Activated T-cell treated with anti-CD3 and anti-CD28 coated beads, Interleukin-2, amount 50 U/mL, for 1 hour (primary cell): ENCODE measurements at places on chromosomes 7 and 10.

GRCh38 chr7:47480576-47481538 is 101.1 kb downstream of the TNS3 start:
- DNase-seq, result no peak

GRCh38 chr7:43104874-43105520 is 7.5 kb upstream of the HECW1 start:
- no peak for DNase-seq

GRCh38 chr10:987870-988666 is at the start of gene GTPBP4:
Gene GTPBP4, plus strand, starts transcription at chr10:988434. Its CDS starts 46 bp downstream, at chr10:988480.
- DNase-seq, result peak; percentile 93

GRCh38 chr10:86798611-86799010 is 42.2 kb downstream of the BMPR1A start:
- no peak for DNase-seq

DNA sequence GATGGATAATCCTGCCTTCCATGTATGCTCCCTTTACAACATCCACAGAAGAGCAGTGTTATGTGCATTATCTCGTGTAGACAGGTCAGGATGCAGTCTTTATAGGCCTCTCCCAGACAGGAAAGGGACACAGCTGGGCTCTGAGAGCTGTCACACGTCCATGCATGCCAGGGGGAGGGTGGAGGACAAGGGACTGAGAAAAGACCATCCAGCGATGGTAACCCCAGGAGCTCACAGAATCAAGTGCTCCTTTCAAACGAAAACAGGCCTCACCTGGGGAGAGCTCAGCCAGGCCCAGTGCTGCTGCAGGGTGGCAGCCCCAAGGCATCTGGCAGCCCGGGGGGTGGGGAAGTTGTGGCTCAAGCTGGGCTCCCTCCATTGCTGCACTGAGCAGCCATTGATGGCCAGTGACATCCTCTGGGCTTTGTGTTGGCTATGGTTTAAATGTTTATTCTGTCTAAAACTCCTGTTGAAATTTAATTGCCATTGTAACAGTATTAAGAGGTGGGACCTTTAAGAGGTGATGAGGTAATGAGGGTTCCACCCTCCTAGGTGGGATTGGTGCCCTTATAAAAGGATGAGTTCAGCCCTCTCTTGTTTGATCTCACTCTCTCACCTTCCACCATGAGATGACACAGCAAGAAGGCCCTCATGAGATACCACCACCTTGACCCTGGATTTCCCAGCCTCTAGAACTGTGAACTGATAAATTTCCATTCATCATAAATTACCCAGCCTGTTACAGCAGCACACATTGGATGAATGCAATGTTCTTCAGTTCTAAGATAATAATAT is 15.7 kb downstream of the JCAD start:
- DNase-seq, result no peak

DNA sequence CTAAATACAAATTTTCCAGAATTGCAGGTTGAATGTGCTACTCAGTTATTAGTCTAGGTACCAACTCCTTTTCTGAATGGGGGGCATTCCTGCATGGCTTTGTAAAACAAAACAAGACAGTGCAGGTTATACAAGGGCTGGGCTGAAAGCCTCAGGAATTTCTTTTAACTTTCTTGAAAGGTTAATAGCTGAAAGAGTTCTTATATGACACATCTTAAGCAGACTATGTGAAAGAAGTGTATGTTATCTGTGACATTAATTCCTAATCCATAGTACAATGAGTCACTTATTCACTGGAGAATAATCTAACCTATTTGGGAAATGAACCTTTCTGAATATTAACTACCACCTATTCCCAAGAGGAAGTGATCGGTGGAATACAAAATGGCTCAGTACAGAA is 115.6 kb upstream of the FAM133B start:
- DNase-seq, result no peak

GRCh38 chr7:155234950-155235789 is 62.5 kb upstream of the INSIG1 start:
- no peak for DNase-seq

DNA sequence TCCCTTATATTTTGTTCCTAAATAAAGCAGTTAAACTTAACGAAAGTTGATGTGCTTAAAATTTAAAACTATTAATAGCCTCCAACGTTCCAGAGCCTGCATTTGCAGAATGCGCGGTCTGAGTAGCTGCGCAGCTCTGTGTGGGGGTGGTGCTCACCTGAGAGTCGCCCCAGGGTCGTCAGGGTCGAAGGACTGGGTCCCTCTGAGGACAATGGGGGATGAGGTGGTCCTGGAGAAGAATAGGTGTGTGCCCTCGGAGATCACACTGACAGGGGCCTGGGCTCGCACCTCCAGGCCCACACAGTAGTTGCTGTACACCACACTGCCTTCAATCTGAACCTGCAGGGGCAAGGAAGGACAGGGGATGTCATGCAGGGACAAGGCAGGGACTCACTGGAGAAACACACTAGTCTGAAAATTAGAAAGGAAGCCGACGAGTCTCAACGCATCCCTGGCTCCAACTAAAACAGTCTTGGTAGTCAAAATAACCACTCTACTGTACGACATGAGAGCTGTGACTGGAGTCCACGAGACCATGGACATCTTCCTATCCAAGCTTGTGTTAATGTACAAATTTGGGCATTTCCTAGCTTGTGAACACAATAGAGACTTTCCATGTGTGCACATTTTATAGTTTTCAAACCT is 54.4 kb downstream of the PKD1L1 start:
- DNase-seq, result no peak

DNA sequence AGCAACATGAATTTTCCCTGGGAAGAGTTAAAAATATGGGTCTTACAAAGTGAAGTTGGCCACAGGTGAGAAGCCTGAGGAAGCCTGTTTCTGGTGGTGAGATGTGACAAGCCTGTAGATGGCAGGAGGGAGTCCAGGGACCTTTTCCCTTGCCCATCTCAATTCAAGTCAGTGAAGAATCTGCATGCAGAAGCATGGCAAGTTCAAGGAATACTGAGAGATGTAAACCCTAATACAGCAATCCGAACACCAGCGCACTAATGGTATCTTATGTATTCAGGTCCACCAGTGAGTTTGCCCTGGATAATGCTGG is 73.6 kb downstream of the RHOBTB1 start:
- no peak for DNase-seq

- DNase-seq, result no peak
Measured at GRCh38 chr10:21570761-21571521, 36.9 kb downstream of the MLLT10 start.

GRCh38 chr7:17315974-17316373 is 17.5 kb downstream of the AHR start:
- no peak for DNase-seq

DNA sequence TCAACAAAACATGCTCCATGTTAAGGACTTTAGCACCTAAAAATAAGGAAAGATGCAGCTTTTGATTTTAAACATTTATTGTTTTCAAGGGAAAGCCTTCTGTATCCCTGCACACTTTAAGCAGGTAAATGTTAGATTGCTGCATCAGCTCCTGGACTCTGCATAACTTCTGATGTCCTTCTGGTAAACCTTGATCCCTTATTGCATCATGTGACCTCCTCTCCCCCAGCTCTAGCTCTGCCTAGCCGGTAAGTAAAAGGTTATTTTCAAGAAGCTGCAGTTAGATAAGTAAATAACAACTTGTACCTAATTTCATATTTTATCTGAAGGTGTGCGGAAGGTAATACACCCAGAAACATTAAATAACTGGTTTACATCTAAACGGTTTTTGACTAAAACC is 37.5 kb downstream of the PDK4 start:
- DNase-seq, result no peak

- no peak for DNase-seq
Measured at GRCh38 chr10:59633063-59633462, 76.6 kb downstream of the SLC16A9 start.

GRCh38 chr7:8937204-8937603 is 503.8 kb downstream of the NXPH1 start:
- DNase-seq, result no peak

- DNase-seq, result no peak
Measured at GRCh38 chr7:111867348-111867931, 305.1 kb upstream of the IMMP2L start.

DNA sequence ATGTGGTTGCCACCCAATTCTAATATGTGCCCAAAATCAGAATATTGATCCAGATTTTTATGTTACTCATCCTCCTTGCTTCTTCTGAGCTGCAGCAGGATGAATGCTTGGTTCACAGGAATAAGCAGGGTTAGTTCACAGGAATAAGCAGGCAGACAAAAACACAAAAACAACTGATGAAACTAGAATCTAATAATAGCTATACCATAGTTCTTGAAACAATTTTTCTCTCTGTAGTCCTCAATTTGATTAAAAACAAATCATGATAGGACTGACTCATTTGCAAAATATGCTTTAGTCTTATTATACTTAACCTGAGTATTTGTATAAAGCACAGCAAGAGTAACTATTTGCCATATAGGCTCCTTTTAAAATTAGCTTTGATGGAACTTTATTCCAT is 24.4 kb upstream of the ARHGAP12 start:
- DNase-seq, result no peak

- no peak for DNase-seq
Measured at GRCh38 chr7:54864663-54865062, 105.7 kb upstream of the SEC61G start.

DNA sequence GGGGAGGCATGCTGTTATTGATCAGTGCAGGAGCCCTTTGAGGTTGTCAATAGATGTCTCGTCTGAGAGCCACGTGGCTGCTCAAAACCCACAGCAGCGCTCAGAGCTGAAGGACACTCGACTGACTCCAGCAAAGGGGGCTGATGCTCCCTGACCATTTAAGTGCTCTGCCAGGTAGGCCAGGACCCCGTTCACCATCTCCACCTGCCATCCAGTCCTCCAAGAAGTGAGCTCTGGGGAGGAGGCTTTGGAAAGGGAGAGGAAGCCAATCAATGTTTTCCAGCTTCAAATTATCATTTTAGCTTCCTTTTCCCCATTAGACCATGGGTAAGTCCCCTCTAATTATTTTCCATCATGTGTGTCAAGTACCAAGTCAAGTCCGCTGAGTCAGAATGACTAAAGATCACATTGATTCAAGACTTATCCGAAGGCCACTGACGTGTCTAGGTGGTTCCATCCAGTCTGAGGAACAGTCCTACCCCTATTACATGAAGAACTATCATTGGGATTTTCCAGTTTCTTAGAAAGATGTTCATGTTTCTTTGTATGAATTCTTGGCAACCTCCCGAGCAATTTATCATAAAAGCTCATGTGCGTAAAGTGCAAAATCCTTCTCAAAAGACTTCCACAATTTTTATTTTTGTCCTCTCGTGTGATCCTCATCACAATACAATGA is 302.6 kb upstream of the LYZL1 start:
- no peak for DNase-seq

DNA sequence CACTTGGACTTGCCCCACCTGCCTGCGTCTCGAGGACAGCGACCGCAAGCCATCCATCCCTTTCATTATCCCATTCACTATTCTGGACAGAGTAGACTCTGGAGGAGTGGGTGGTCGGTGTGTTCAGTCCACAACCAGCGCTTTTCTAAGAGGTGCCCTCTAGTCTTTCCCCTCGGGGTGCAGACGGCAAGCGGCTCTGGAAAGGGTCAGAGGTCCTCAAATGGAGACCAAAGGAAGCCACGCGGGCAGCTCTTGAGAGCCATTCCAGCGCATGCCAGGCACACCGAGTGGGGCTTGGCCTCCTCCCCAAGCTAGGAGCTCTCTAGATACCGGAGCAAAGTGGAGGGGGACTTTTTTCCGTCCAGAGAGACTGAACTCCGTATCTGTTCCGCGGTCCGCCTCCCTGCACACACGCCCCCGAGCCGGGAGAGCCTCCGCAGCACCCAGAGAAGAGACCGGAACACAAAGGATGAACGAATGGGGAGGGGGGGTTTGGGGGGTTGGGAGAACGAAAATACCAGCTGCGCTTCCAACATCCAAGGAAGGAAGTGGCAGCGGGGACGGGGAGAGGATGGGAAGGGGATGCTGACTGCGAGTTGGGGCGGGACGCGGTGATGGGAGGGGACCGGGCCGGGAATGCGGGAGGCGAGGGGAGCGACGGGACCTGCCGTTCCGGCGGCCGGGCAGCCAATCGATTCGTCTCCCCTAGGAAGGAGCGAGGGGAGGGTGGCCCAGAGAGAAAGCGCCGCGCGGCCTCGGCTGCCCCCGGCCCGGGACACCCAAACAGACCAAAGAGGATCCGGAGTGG is 515 bp downstream of the GSDME start:
- peak; percentile 39 for DNase-seq

DNA sequence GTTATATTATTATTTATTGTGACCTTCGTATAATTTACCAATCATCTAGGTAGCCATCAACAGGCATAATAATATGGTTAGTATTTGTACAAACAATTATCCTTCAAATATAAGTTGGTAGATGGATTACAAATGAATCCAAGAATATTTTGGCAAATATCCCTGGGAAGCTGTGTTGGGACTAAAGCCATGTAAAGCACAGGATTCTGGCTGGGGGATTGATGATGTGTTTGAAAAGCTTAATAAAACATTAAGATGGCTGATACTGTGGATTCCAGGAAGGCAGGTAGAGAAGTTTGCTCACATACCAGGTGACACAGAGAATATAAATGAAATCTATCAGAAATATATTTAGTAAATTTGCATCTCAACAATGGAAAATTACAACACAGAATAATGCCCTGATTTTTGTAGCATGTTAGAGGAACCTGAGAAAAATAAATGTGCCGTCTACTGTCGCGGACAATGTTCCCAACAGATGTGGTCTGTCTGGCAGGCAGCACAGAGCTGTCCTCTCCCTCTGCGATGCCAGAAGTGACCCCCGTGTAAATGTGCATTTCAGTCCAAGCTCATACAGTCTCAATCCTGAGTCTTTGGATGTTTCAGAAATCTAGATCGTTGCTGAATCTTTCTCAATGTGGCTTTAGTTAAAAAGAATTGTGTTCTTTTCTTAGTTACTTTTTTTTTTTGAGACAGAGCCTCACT is 125.0 kb downstream of the TEX36 start:
- no peak for DNase-seq

- DNase-seq, result no peak
Measured at GRCh38 chr10:49841615-49842332, 79.7 kb upstream of the OGDHL start.

GRCh38 chr7:98054585-98054984 is 52.1 kb upstream of the LMTK2 start:
- DNase-seq, result no peak

- no peak for DNase-seq
Measured at GRCh38 chr10:6654571-6654970, 74.5 kb upstream of the PRKCQ start.

- DNase-seq, result no peak
Measured at GRCh38 chr7:18538554-18539250, 43.2 kb downstream of the HDAC9 start.
